AG08395 (cell line): ENCODE measurements at places on chromosomes 1 and 21.

DNA sequence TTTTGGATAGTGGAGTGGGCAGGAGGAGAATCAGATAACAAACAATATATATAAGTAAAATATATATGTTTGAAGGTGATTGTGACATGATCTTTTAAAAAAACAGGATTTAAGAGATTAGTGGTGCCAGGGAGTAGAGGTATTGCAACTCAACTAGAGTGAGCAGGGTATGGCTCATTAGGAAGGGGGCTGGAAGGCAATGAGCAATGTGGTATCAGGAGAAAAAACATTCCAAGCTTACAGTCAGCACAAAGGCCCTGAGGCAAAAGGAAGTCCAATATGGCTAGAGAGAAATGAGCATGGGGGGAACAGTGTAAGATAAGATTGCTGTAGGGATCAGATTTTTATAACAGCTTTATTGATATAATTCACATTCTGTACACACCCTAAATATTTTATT is 5.3 kb upstream of the GADD45A start:
- DNase-seq: no peak

DNA sequence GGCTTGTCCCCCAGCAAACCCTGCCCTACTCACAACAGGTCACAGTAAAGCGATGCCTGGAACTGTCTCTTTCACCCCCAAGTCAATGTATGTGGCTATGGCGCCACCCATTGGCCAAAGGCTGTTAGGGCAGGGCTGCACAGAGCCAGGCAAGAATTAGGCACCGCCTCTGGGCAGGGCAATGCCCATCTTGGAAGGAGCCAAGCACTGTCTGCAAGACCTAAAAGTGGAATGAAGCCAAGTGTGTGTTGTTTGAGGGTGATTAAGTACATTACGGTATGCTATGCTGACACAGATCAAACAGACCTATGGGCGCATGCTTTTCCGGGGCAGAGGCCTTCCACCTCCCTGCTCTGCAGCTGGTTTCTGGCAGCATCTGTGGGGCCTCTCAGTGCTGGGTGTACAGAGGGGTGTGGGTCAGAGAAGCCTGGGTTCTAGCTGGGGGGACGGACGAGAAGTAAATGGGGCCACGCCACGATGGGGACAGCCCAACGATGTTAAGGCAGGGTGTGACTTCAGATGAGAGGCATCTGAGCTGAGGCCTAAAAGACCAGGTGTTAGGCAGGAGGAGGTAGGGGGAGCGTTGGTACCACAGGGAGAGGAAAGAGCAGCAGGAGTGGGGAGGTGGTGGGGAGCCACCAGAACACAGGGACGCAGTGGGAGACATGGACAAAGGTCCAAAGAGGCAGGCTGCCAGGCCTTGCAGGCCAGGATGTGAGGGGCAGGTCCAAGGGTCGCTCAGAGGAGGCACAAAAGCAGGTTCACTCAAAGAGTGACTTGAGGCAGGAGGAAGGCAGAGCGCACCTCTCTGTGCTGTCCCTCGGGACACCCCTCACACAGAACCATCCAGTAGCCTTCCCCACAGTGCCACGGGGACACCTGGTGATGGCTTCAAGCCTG is 49.8 kb downstream of the ACOT7 start:
- DNase-seq: peak; percentile 90

DNA sequence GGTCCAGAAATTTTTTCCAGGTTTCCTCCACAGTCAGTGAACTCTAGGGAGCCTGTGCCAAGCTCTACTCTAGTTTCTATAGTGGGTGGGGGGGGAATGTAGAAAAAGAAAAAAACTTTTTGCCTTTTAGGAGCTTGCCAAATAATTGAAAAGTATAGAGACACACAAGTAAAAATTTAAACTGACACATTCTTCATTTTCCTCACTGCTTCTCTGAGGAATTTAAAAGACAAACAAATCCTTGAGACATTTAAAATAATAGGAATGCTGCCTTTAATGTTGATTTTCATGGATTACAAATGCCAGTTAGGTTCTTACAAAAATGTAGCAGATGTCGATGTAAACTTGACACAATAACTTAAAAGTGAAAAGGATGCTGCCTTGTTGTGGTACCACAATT is 241.9 kb downstream of the DNM3 start:
- no peak for DNase-seq

- no peak for DNase-seq
Measured at GRCh38 chr1:76928522-76928921, 61.2 kb downstream of the ST6GALNAC5 start.

DNA sequence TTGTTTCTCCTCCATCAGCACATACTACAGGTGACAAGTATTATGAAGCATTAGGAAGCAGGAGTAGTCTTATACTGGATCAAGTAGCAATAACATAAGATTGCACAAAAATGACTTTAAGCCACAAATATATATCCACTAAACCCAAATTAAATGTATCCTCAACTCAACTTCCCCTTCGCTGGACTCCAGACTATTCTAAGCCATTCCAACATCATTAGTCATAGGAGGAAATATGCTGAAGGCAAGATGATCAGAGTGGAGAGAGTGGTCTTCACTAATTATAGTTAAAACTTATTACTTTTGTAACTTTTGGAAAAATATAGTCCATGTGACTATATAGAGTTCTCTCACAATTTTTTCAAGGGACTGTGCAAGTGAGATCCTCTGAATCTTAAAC is 390.7 kb upstream of the ZP4 start:
- DNase-seq: no peak

DNA sequence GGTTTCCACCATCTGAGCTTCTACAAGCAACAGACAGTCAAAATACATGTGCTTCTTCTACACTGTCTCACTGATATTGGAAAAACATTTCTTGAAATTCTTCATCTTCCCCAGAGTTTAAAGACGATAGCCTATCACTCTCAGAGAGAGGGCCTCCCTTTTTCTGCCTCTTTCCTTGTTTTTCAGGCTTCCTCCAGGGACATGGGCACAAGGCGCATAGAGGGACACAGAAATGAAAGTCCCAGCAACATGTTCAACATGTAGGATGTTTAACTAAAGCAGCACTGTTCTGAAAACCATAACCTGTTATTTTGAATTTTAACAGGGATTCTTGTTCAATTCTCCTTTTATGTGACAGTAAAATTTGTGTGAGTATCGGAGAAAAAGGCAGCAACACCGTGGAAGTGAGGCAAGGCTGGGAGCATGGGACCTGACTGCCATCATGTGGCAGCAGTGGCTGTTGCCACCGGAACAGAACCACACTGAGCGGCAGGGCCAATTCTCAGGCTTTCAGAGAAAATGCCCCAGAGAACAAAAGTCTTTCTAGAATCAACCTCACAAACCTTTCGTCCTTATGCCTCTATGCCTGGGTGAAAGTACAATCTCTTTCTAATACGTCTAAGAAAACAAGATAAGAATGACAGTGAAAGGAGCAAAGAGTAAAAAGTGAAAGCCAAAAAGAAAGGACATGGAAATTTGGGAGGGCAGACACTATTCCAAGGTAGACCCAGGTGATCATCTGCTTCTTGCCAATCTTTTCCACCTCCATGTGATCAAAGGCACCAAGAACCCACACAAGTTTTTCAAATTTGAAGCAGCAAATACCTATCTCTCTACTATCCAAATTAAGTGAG is 54.5 kb downstream of the PCNX2 start:
- DNase-seq: peak; percentile 84

DNA sequence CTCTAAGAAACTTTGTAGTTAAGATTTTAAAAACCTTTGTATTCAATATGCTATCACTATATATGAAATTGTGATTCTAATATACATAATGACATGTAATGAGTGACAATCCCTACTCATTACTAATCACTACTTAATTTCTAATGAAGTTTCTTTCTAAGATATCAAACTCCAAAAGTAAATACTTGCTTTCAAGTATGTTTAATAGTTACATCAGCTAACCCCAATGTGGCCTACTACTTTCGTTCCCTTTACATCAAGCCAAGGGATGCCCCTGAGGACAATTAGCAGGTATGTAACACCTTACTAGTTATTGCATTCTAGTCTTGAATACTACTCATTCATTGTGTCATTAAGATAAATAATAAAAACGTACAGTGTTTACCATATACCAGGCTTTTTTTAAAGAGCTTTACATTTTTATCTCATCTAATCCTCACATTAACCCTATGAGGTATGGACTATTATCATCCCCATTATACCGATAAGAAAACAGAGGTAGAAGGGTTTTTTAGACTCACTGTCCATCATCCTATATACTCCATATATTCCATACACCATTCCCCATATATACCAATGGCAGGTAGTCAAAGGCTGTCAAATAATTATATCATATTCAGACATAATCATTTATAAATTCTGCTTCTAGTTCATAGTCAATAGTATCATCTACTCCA is 4.2 kb downstream of the PPP1R15B start:
- DNase-seq: no peak

- DNase-seq: peak; percentile 51
Measured at GRCh38 chr1:185419718-185420117, 102.7 kb upstream of the IVNS1ABP start.

GRCh38 chr1:234656070-234656895 is 46.3 kb upstream of the IRF2BP2 start:
- DNase-seq: no peak

- no peak for DNase-seq
Measured at GRCh38 chr1:199545780-199546179, 481.7 kb upstream of the NR5A2 start.

DNA sequence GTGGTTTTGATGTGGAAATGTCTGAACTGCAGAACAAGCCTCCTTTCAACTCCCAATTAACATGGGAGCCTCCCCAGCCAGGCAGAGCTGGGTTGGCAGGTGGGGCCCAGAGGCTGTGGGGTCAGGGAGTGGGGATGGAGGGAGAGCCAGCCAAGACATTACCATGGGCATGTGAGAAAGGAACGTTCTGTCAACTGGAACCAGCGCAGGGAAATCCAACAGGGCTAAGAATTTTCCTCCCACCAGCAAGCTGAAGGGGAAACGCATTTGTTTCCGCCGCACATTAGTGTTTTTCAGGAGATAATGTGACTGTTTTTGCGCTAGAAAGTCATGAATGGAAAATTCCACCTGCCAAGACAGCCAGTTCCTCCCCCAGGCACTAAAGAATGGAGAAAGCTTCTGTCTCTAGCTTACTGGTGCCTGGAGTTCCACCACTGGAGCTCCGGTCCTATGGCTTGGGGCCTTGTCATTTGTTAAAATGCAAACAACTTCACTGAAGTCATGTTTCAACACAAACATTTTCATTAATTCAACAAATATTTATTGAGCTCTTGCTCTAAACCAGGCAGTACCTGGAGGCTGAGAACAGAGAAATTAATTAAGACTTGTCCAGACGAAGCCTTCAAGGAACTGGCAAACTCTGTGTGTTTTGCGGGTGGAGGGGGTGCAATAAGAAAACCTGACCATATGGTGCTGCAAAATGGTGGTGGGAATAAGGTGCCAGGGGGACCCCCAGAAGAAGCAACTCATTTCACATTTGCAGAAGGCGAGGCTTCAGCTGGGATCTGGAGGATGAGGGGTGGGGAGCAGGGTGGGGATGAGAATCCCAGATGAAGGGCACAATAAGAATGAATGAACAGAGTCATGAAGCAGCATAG is 305.1 kb downstream of the MATN1 start:
- no peak for DNase-seq

- DNase-seq: no peak
Measured at GRCh38 chr1:100875228-100875627, 19.4 kb downstream of the EXTL2 start.

- no peak for DNase-seq
Measured at GRCh38 chr1:165501330-165501969, 42.4 kb upstream of the LRRC52 start.

DNA sequence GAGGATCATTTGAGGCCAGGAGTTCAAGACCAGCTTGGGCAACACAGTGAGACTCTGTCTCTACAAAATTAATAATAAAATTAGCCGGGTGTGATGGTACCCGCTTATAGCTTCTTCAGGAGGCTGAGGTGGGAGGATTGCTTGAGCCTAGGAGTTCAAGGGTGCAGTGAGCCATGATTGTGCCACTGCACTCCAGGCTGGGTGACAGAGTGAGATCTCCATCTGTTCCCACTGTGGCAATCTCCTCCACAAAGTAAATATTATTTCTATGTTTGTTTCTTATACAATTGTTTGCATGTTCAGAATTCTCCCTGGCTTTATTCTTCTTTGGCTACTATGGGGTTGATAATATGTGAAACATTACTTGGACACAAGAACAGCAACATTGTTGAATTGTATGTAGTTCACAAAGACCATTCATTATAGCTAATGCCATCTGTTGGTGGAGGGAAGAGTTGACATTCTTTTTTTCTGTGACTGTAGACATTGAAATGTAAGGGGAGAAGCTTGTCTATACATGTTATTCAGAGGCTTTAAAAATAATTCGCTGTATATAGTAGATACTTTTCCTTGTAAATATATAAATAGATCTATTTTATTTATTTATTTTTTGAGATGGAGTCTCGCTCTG is 47.8 kb upstream of the SRSF10 start:
- DNase-seq: peak; percentile 58

GRCh38 chr1:175511496-175511895 is 231.9 kb downstream of the TNR start:
- no peak for DNase-seq

DNA sequence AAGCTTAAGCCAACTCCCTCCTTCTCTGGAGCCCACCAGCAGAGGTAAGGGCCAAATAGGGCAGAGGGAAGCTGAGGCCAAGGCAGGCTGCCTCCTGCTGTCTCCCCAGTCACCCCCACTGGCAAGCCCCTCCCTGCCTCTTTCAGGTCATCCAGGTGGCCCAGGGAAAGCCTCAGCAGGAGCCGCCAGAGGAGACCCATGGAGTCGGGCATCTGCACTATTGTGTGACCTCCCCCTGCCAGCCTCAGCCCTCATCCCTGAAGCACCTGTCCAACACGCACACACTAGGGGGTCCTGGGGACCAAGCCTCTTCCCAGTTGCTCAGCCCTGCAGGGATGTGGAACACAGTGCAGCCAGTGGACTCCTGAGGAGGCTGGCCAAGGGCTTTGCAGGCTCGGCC is 5.3 kb upstream of the NAXE start:
- no peak for DNase-seq

DNA sequence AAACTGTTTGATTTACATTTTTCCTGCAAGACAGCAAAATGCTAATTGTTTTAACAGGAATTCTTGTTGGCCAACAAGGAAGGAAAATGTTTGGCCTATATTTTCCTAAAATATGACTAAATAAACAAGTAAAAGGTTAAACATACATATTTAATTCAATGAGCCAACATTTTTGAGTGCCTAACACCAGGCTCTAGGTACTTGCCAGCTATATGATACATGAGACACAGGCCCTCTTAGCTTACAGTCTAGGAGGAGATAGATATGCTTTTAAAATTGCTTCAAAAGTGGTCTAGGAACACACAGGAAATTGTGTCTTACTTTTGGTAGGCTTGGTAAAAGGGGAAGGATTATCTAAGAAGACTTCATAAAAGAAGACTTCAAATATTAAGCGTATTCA is 50.9 kb downstream of the PIGK start:
- no peak for DNase-seq

GRCh38 chr1:239954836-239955235 is 136.8 kb upstream of the FMN2 start:
- DNase-seq: no peak
